T-helper 2 cell (primary cell): ENCODE measurements at places on chromosomes 3 and 15.

- DNase-seq = peak; percentile 67
Observed at GRCh38 chr3:13346481-13347389, 73.4 kb downstream of the NUP210 start.

DNA sequence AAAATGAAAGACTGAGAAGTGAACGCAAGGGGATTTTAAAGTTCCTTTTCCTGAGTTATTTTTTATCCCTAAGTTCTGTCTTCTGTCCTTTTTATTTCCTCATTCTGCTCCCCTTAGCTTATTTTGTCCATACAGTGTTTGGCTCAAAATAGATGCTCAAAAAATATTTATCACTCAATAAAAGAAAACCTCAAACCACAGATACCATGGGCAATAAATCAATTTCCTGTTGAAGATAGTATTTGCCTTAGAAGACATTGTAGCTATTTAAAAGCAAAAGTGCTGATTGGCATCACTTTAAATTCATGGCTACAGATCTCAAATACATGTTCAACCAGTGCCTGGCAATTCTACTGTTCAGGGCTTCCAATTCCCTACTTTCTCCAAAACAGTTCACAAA lies 316.5 kb upstream of the ADAMTS9 start:
- no peak for DNase-seq

DNA sequence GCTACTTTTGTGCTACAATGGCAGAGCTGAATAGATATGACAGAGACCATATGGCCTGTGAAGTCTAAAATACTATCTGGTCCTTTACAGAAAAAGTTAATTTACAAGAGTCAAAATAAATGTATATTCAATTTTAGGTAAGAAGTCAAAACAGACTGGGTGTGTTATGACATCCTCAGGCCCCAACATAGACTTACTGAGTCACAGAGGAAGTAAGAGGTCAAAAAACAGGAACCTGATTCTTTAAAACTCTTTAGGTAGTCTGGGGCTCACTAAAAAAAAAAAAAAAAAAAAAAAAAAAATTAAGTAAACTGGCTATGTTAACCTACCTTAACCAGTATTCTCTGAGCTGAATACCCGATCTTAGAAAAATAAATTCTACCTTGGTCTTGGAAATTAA lies 13.1 kb downstream of the DNAAF4 start:
- no peak for DNase-seq

GRCh38 chr3:187994221-187995042 lies 159.5 kb upstream of the LPP start:
- no peak for DNase-seq

DNA sequence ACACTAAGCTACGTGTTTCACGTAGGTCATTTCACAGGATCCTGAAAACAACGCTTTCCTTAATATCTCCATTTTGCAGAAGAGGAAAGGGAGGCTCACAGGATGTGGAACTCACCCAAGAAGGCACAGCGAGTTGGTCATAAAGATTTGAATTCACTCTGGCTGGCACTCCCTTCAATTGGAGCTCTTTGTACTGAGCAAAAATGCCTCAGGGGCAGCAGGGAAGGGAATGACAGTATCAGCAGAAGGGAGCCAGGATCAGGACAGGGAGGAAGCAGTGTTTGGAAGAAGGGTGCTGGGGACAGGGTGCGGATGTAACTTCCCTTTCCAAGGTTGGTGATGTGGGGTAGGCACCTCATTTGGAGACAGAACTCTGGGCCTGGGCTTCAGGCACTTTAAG lies 1.1 kb upstream of the ST6GAL1 start:
- no peak for DNase-seq

GRCh38 chr15:98938105-98938417 lies 69.5 kb downstream of the PGPEP1L start:
- no peak for DNase-seq
